ENCODE measurements at places on chromosomes 7 and 10.

- no peak for DNase-seq
Measured at GRCh38 chr10:48411510-48411909, 105.0 kb downstream of the MAPK8 start.

DNA sequence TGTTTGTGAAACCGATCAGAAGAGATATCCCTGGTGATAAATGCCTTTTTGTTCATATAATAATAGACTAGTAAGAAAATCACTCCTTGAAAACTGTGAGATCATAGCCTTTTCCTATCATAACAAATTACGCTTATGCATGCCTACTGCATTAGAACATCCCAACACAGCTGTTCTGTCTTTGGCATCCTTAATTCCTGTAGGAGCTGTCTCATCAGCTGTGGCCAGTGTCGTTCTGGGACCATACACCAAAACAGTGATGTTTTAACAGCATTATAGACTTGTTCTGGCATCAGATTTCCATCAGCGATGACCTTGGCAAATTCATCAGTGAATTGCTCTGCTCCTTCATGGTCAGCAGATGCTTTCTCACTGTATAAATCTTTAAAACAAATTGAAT lies 423.6 kb upstream of the LRGUK start:
- DNase-seq, result no peak

GRCh38 chr7:73436031-73436929 lies 2.7 kb downstream of the FZD9 start:
- no peak for DNase-seq

GRCh38 chr7:159128767-159129166 lies 15.9 kb downstream of the VIPR2 start:
- no peak for DNase-seq

- no peak for DNase-seq
Measured at GRCh38 chr10:70324339-70324861, 40.6 kb upstream of the NPFFR1 start.

DNA sequence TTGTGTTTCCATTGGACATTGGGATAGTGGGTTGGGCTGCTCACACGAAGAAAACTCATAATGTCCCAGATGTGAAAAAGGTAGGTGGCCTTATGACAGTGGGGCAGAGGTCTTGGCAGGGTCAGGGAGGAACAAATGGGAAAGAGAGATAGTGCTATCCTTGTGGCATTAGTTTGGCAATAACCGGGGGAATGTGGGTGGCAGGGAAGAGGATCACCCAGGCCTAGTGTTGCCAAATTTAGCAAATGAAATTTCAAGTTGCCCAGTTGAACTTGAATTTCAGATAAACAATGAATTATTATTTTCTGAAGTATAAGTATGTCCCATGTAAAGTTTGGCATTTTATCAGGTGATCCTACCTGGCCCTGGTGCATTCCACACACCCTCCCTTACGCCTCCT lies 789 bp downstream of the PDE6C start:
- no peak for DNase-seq

GRCh38 chr7:149524394-149524793 lies 26.8 kb upstream of the ZNF746 start:
- DNase-seq, result no peak

DNA sequence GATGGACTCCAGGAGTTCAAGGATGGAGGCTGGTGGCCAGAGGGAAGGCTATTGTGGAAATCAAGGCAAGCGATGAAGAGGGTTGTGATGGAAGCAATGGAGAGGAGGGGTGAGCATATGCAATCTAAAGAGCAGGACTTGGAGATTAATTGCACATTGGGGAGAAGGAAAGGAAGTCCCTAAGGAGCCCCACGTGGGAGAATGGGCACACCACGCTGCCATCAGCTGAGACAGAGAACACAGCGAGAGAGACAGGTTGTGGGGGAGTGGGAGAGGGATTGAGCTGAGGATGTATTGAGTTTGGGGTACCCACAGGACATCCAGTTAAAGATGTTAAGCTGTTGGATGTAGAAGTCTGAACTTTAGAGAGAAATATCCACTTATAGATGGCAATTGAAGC lies 73.6 kb downstream of the TMEM178B start:
- no peak for DNase-seq

DNA sequence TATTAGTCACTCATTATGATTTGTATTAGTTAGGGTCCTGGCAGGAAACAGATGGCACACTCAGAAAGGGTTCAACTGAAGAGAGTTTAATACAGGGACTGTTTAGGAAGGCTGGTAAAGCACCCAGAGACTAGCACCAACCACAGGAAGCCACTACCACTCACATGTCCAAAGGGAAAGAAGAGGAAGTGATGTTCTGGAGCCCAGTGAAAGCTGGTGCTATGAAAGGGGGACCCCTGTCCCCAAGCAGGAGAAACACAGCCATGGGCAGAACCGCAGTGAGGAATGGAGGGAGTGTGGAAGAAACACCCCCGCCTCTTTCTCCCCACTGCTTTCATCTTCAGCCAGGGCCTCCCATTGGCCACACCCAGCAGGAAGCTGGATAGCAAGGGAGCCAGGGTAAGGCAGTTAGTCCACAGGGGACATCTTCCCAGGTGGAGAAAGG lies 3.2 kb upstream of the VSIR start:
- DNase-seq, result no peak

DNA sequence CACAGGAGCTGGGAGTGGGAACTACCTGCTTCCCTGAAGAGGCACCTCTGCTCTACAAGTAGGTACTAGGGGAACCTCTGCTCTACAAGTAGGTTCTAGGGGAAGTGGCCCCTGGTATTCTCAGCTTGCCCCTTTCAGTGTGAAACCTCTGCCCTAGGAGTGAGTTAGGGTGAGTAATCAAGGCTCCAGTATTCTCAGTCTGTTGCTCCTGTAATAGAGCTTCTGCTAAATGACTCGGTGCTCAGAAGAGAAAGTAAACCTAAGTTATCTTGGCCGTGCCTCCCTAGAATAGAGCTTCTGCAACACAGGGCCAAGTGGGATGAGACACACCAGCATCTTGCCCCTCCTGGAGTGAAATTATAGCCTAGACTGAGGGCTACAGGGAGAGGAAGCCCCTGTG lies 13.4 kb upstream of the RASSF4 start:
- DNase-seq, result no peak

- no peak for DNase-seq
Measured at GRCh38 chr10:93652857-93653256, 40.5 kb downstream of the PDE6C start.

DNA sequence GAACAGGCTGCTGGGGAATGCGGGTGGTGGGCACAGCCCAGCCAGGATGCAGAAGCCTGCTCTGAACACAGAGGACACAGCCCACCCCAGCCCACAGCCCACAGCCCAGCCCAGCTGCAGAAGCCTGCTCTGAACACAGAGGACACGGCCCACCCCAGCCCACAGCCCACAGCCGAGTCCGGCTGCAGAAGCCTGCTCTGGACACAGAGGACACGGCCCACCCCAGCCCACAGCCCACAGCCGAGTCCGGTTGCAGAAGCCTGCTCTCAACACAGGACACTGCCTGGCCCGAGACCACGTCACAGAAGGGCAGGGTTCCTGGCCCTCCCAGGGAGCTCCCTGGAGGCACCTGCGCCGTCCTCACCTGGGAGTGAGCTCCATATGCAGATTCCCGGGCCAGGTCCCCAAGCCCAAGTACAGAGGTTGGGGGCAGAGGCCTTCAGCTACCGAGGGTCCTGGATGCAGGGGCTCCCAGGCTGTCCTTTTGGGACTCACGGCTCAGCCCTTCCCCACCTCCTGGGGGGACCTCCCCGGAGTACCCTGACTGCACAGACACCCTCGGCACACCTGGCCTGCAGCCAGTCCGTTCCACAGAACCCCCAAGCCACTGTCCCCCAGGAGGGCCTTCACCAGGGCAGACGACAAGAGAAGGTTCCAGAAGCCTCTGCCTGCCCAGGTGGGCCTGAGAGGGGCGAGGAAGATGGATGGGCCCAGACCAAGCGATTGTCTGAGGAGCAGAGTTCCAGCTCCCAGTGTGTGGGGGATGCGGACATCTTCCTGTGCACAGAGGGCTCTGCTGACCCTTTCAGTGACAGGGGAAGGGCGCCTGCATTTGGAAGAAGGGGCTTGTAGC lies 23.7 kb upstream of the FOXL3 start:
- DNase-seq, result no peak

DNA sequence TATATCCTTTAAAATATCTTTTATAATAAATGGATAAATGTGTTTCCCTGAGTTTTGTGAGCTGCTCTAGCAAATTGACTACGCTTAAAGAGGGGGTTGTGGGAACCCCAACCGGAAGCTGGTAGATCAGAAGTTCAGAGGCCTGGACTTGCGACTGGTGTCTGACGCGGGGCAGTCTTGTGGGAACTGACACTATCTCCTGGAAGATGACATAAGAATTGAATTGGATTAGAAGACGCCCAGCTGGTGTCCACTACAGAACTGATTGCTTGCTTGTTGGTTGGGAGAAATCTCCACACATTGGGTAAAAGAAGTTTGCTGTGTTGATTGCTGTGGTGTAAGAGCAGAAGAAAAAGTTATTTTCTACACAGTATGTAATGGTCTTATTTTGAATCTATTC lies 51.1 kb upstream of the AHR start:
- DNase-seq, result no peak

DNA sequence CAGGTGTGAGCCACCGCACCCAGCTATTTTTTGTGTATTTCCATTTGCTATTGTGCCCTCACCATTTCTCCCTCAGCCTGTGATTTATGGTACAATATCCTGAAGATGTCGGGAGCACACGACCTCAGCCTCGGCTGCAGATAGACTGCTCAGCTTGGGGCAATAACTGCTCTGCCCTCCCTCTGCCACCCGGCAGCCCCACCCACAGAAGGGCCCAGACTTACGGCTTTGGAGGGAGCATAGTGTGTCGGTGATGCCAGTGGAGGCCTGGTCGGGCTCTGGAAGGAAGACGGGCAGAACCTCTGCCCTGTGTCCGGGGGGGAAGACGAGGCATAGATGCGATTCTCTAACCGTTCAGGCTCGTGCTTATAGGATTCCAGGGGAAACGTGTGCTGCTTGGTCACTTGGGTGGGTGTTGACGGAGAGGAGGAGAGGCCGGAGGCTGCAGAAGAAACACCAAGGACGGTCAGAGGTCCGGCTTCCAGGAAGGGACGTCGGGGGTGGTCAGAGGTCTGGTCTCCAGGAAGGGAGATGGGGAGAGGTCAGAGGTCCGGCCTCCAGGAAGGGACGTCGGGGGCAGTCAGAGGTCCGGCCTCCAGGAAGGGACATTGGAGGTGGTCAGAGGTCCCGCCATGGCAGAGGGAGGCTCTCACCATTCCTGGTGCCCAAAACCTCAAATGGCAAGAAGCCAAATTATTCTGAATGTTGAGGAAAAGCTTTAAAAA lies 155.7 kb upstream of the RHEB start:
- no peak for DNase-seq

DNA sequence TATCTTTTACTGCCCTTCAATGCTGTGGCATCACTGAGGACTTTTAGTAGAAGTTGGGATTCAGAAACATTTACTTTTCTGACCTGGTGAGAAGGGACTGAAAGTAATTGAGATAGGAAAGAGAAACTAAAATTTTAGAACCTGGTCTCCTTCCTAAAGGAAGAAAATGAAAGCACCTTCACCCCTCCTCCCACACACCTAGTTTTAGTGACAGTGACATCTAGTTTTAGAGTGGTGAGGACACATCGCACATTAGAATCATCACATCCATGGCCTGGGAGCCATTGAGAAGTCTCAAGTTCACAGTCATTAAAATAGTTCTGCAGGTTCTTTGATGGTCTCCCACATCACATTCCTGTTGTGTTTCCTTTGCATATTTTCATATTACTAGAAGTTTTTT lies 16.1 kb downstream of the TAS2R41 start:
- DNase-seq, result no peak
